ENCODE measurements at places on chromosomes 4 and X. TPM values are rescaled to one million over a fixed set of nuclear protein-coding genes. Genes with fewer than 3 reads are reported as not detected.

ASB9 gene
- total RNA-seq, result 0.77 TPM

PPP4R3C gene
- total RNA-seq, result not detected

PAGE5 gene
- not detected for total RNA-seq

ANXA3 gene
- 1.5 TPM for total RNA-seq

KLHL5 gene
- total RNA-seq, result 39.7 TPM

TEC gene
- total RNA-seq, result 0.73 TPM

SPANXA1 gene
- not detected for total RNA-seq

MAGEA12 gene
- not detected for total RNA-seq
